HS-27A (cell line): ENCODE measurements at places on chromosomes 2 and 18.

DNA sequence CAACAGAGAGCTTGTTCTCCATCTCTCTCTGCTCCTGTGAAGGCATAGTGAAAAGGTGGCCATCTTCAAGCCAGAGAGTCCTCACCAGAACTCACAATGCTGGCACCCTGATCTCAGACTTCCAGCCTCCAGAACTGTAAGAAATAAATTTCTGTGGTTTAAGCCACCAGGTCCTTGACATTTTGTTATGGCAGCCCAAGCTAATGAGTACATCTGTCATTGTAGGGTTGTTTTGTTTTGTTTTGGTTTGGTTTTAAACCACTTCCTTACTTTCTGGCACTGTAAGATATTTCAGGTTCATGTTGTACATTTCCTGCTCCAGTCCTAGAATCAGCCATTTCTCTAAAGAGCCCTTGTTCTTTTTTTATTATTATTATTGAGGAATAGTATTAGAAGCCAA lies 171.2 kb downstream of the CPS1 start:
- DNase-seq: no peak

- no peak for DNase-seq
Observed at GRCh38 chr2:84115173-84115857, 343.8 kb downstream of the SUCLG1 start.

GRCh38 chr2:195842932-195843331 lies 185.9 kb downstream of the SLC39A10 start:
- no peak for DNase-seq

GRCh38 chr18:906416-907114 lies 1.9 kb downstream of the ADCYAP1 start:
- no peak for DNase-seq

DNA sequence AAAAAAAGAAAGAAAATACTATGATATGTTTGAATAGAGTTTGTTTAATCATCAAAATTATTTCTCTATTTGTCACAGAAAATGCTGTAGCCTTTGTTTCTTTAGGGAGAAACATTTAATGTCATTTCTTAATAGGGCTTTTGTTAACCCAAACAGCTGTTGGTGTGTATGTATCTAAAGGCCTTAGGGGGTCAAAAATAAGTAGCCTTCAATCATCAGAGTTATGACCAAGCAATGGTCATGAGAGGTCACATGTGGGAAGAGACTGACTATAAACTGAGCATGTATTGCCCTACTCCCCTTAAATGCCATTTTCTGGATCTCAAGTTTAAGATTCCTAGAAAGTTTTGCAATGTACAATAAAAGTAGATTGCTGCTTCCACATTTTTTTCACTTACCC lies 22.7 kb downstream of the HNMT start:
- DNase-seq: no peak

GRCh38 chr2:3547915-3548314 lies 10.2 kb downstream of the RNASEH1 start:
- DNase-seq: no peak

- DNase-seq: no peak
Observed at GRCh38 chr18:77052297-77052982, 80.1 kb downstream of the MBP start.

- no peak for DNase-seq
Observed at GRCh38 chr2:45759310-45759851, 107.9 kb downstream of the PRKCE start.

DNA sequence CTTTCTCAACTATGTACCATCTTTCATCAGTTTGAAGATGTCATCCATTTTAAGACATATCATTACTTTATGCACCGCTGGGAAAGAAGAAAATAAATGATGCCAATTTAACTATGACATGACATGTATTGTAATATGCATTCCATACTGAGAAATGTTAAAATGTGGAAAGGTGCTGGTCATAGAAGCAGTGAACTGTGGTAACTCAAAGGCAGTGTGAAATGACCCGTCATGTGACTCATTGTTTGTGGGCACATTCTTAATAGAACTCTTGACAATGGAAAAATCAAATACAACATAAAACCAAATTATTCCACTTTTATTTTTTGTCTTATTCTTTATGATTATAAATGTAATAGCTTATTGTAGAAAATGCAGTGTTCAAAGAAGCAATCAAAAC lies 455.0 kb upstream of the ST6GAL2 start:
- no peak for DNase-seq

GRCh38 chr2:200242570-200242969 lies 63.9 kb upstream of the SPATS2L start:
- no peak for DNase-seq

GRCh38 chr18:2994603-2995432 lies 18.1 kb downstream of the LPIN2 start:
- no peak for DNase-seq

DNA sequence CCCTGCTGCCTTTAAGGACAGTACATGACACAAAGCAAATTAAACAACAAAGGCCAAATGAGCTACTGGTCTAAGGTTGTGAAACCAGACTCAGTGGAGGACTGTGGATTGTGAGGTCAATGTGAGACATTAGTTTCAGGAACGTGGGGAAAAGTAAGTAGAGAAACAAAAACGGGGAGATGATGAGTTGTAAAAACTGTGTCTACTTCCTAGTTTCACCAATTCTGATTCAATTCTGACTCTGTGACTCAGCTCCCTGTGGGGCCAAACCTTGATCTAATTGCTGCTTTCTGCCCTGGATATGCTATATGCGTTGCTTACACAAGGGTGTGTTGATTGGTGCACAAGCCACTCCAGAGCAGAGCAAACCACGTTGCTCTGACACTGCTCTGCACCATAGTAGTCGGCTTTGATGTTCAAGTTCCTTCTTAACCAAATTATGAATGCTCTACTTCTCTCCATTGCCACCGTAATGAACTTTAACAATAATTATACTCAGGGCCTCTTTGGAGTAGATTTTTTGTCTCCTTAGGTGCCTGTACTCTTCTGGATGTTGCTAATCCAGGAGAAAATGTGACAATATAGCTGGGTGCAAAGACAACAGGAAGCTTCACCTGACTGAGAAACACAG lies 1640.1 kb upstream of the CELF4 start:
- no peak for DNase-seq

- no peak for DNase-seq
Observed at GRCh38 chr18:23532848-23533247, 29.5 kb downstream of the RMC1 start.

DNA sequence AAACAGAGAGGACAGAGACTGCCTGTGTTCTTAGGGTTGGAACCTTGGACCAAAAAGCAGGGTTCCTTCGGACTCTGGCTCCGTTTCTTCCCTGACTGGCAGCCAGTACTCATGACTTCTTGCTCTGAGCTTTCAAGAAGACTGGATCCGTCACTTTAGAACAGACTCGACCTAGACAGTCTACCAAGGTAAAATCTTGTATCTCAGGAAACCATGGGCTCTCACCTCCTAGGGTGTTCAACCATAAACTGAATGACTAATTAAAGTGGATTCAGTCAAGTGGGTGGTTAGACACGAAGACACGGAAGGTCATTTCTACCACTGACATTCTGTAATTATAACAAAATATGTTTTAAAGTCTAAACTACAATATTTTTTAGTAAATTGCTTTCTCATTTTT lies 153.8 kb upstream of the SLC39A10 start:
- DNase-seq: no peak

GRCh38 chr2:23673830-23674679 lies 252.9 kb downstream of the ATAD2B start:
- no peak for DNase-seq

- no peak for DNase-seq
Observed at GRCh38 chr2:145416640-145417039, 896.7 kb upstream of the ZEB2 start.

GRCh38 chr2:58757971-58758370 lies 516.8 kb upstream of the FANCL start:
- DNase-seq: no peak

DNA sequence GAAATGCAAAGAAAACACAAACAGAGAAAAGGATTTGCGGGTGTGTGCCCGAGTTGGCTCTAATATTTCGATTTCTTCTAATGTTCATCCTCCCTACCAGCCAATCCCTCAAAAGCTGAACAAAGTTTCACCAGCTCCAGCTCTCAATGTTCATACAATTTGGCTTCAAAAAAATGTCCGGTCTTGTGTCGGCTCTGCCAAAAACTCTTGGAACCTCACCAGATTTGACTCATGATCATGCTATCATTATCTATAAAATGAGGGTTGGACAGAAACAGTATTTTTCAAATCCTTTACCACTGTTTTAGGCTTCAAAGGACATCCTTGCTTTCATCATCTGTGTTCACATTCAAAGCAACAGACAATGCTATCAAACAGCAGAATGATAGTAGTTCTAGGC lies 88.2 kb downstream of the CRACDL start:
- DNase-seq: no peak

GRCh38 chr2:45588158-45588829 lies 22.8 kb downstream of the SRBD1 start:
- no peak for DNase-seq

DNA sequence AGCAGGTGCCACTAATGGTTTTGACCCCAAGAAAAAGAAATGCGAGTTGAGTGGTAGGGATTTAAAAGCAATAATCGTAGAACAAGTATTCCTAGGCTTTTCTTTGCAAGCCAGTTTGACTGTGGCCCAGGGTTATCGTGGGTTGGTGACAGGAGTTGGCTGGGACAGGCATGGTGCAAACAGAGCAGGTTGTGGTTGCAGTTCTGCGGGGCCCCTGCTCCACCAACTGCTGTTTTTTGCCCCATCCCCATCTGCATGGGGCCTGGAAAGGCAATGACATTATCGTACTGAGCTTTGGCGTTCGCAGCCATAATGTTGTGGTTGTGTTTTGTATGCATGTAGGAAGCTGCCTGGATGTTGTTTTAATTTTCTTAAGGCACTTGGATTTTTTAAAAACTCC lies 274.0 kb downstream of the TSN start:
- DNase-seq: no peak

- DNase-seq: no peak
Observed at GRCh38 chr18:62537042-62537894, 14.4 kb downstream of the ZCCHC2 start.

DNA sequence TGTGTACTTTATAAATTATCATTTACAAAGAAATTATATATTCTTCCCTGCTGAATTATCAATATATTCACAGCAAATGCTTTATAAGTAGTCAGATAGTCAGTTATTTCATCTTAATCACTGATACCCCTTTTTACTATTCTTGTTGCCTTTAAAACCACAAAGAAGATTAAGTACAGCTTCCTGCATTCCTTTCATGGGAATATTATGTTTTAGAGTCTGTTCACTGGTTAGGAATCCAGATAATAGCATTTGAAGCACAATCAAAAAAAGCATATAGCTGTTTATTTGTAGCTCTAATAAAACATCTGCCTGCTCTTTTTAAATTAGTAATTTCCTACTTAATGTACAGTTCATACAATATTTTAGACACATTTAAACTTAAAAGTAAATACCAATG lies 508.9 kb downstream of the FBXO15 start:
- DNase-seq: no peak
